Mesendoderm (in vitro differentiated cells): ENCODE measurements at places on chromosomes 6 and 20.

DNA sequence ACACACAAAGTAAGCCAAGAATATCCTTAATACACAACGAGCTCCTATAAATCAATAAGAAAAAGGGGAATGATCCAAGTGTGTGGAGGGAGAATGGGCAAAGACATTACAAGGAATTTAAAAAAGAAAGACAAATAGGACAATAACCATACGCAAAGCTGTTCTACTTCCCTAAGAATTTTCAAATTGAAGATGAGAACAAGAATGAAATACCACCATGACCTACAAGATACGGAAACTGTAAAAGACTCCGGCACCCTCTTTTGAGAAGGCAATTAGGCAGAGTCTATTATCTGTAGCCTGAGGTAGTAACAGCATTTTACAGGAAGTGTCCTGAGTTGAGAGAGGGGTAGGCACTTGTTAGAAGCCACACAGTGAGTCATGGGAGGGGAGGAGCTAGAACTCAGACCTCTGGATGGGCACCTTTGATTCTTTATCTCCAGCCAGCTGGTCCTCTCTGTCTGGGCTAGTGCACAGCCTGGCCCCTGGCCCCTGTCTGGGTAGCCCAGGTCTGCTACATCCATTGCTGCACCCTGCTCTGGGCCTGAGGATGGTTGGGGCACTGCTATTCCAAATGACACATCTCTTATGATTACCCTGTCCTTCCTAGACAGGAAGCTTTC is 15.3 kb downstream of the RSPO4 start:
- DNase-seq, result peak; percentile 68

- DNase-seq, result no peak
Measured at GRCh38 chr20:52926505-52926904, 45.7 kb upstream of the TSHZ2 start.

GRCh38 chr6:160505970-160506369 is 157.8 kb downstream of the SLC22A3 start:
- DNase-seq, result no peak

DNA sequence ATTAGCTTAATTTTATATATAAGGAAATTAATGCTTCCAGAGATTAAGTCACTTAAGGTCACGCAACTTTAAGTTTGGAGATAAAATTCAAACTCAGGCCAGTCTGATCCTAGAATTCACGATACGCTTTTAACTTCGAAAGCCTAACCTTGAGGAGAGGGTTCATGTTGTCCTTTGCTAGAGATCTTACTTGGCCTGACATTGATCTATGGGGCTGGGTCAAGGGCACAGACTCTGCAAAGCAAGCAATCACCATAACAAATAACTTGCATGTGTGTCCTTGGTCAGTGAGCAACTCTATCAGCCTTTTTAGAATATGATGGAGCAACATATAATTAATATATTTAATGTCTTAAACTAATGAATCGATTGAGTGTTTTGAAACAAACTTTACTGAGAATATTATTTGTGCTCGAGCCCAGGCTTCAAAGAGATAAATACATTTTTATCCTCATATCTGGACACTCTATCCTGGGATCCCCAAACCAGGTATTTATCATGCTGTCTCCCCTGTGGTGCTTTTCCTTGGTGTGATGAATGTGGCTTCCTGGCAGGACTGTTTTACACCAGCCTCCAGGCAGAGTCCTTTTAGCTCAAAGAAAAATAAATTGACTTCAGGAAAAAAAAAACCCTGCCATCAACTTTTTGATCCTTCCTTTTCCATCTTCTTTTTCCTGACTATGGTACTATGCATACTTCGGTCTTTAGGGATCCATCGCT is 29.1 kb downstream of the RPS12 start:
- DNase-seq, result no peak

GRCh38 chr20:63941282-63942081 is 14.7 kb downstream of the UCKL1 start:
- peak; percentile 97 for DNase-seq

DNA sequence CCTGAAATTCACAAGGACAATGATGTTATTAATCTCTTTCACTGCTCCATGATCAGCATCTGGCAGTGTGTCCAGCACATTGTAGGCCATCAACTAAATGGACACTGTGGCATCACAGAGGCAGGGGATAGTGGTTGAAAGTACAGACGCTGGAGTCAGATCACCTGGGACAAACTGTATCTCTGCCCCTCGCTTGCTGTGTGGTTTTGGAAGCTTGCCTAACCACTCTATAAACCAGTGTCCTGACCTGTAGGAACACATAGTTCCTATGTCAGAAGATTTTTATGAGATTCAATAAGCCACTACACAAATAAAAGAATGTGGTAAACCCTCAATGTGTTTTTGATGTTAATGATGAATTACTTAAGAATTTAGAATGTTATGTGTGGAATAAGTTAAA is 219.3 kb upstream of the RNF217 start:
- no peak for DNase-seq

GRCh38 chr6:45915780-45916468 is 99.7 kb downstream of the CLIC5 start:
- DNase-seq, result no peak

DNA sequence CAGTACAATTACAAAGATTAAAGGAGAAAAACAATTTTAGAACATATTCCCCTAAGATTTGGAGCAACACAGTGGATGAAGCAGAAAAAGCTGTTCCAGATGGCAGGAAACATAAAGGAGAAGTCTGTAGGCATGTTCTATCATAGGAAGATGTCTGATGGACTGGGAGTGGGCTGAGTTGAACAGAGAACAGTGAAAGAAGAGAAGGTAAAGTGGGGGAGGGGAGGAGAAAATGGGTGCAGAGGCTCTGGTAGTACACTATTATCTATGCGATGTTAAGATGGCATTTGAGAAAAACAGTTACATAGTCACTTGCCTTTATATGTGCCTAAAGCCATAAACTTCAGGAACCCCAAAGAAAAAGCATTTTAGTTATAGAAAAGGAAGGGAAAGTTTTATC is 4.2 kb upstream of the PHIP start:
- DNase-seq, result no peak

DNA sequence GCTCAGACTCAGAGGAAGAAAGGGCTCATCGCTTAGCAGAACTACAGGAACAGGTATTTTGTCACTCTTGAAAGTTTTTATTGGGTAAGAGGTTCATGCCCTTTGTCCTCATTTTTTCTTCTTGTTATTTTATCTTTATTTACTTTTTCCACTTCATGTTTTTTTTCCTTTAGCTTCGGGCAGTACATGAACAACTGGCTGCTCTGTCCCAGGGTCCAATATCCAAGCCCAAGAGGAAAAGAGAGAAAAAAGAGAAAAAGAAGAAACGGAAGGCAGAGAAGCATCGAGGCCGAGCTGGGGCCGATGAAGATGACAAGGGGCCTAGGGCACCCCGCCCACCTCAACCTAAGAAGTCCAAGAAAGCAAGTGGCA is 9.5 kb downstream of the BRD2 start:
- DNase-seq, result no peak

DNA sequence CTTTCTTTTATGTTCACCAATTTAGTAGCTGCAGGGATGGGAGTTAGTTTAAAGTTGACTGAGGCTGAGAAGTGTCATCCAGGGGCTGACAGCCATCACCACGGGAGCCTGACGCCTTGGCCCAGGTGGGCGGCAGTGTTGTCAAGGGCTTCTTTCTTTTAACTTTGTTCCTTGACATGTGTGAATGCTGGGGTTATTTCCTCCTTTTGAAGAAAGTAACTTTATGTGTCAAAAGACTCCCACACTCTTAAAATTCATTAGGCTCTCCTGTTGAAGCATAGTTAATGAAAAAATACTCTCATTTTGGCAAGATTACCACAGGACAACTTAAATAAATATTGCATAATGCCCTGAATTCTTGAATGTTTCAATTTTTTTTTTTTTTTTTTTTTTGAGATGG is 50.0 kb downstream of the SASH1 start:
- no peak for DNase-seq

DNA sequence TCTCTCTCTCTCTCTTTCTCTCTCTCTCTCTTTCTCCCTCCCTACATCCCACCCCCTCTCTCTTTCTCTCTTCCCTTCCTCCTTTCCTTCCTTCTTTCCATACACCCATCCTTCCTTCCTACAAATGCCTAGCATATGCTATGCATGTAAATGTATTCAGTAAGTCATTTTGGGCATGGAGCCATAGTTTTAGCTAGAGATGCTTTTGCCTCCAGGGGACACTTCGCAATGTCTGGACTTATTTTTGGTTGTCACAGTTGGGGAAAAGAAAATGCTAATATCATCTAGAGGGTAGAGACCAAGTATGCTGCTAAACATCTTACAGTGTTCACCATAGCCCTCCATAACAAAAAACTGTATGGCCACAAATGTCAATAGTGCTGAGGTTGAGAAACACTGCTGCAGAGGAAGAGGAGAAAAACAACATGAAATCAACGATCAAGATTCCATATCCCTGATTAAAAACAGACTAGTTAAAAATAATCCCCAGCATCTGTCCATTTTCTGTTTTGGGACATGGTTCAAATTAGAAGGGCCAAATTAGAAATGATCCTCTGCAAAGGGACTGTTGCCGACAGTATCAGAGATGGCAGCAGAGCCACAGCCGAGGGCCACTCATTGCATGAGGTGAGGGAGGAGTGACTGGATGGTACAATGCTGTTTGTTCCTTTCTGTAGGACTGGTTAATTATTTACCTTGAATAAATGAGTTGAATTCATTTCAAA is 152.7 kb downstream of the SH3BGRL2 start:
- no peak for DNase-seq

DNA sequence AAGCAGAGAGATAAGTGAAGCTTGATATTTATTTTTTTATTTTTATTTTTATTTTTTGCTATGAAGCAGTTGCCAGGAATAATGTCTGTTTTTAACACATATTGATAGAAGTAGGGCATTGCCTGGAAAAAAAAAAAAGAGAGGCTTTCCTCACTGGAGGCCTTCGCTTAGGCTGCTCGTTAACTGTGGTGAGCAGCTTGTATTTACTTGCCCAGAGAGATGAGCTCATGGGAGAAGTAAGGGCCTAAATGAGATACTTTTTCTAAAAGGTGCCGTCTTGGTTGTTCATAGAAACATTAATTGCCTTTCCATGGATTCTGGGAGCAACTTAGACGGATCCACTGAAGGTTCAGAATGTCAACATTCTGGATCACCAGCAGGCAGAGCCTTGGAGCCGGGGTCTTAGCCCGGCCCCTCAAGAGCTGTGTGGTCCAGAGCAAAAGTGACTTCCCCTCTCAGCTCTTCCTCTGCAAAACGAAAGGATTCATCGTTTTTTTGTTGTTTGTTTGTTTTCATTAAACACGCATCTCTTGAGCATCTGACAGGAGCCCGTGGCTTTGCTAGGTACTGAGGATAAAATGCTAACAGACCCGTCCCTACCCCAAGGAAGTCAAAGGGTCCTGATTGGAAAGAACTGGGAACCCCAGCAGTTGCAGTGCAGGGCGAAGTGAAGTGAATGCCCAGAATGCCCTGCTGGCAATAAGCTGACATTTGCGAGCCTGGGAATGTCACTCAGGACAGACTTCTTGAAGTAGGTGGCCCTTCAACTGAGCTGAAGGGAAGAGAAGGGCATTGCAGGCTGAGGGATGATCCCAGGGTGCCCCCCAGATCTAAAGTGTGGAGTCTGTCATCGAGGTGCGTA is 138.5 kb downstream of the ZDHHC14 start:
- no peak for DNase-seq

- peak; percentile 32 for DNase-seq
Measured at GRCh38 chr6:46015119-46015968, at the start of gene CLIC5. Gene CLIC5, minus strand, starts transcription at chr6:46015860. Its CDS starts 318 bp downstream, at chr6:46015542.
